GM13976 (cell line): ENCODE measurements at places on chromosomes 3 and 15.

GRCh38 chr3:189851682-189852081 is 220.5 kb downstream of the TP63 start:
- no peak for DNase-seq

DNA sequence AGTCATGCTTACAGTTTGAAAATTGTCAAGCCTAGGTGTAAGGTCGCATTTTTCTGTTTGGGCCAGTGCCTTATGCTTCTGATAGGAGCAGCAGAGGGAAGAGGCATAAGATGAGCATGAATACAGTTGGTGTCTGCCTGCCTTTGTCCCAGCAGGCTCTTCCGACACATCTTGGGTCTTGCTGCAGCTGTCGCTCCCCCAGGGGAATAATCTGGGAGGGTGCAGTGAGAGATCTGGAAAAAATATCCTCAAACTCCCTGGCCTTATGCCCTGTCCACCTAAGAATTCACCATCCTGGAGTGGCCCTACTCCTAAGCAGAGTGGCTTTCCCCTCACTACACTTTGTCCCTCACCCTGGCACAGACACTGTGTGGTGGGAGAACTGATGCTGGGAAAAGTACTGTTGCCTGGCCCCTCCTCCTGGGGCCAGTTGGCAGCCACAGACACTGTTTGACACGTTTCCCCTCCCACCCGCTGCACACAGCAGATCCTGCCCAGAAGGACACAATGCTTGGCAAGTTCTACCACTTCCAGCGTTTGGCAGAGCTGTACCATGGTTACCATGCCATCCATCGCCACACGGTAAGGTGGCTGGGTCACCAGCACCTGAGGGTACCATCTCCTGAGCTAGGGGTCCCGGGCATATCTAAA is 21.1 kb upstream of the RHO start:
- DNase-seq: no peak

- DNase-seq: peak; percentile 70
Observed at GRCh38 chr3:11300970-11301369, 28.8 kb downstream of the ATG7 start.

GRCh38 chr15:38638811-38639210 is 74.2 kb upstream of the RASGRP1 start:
- no peak for DNase-seq

DNA sequence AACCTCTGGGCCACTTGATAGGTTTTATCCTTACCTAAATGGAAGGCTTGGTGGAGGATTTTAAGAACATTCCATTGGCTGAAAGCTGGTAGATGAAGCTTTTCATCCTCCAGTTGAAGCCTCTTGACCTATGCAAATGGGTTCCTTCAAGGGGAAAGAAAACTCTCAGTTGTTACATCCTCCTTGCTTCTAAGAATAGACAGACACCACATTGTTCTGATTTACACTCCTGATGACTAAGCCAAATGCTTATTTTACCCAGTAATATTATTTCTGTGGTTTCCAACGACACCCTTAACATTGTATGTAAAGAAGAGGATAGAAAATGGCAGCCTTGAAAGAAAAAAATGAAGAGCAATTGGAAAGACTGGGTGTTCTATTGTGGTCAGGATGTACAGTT is 480.5 kb downstream of the OTOL1 start:
- DNase-seq: no peak

- no peak for DNase-seq
Observed at GRCh38 chr15:63176302-63176701, 13.1 kb upstream of the RAB8B start.

DNA sequence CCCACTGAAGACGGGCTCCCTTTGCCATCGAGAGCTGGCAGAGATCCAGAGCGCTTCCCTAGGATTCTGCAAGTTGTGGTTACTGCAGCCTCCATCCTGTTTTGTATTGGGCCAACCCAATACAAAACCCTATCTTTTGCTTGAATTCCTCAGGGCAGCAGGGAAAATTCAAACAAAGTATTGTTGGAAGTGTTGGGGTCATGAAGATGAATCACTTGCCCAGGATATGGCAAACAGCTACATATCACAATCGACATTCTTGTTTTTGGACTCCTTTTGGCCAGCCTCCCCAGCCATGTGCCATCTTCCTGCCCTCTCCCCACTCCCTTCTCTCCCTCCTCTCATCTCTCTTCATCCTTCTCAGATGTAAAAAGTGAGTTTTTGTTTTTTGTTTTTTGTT is 100.0 kb upstream of the TRIM42 start:
- DNase-seq: no peak

DNA sequence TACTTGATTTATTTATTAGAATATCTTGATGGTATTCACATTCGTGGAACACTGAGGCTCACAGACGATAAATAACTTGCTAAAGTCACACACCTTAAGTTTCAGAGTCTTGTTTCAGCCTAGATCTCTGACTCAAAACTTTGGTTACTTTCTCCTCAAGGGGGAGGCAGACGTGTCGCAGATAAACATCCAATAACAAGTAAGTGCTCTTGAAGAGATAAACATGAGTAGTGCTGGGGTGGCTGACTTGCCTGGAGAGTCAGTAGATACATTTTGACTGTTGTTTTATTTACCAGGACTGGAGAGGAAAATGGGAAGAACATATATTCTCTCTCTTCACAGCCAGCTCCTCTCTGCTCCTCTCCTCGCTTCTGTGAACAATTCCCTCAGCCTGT is 31.3 kb downstream of the FBXO45 start:
- DNase-seq: no peak

DNA sequence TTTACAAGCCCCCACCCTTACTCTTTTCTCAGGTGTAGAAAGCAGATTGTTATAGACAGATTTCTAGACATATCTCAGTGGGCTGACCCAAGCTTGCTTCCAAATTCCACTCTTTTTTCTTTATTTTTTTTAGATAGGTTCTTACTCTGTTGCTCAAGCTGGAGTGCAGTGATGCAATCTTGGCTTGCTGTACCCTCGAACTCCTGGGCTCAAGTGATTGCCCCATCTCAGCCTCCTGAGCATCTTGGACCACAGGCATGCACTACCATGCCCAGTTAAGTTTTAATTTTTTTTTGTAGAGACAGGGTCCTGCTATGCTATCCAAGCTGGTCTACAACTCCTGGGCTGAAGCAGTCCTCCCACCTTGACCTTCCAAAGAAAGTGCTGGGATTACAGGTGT is 53.5 kb upstream of the ADAMTS9 start:
- no peak for DNase-seq

- DNase-seq: no peak
Observed at GRCh38 chr15:41503669-41504010, 10.0 kb downstream of the ITPKA start.

GRCh38 chr15:62357431-62357830 is 192.3 kb upstream of the C2CD4B start:
- DNase-seq: no peak
